ENCODE measurements at places on chromosomes 1 and 21.

DNA sequence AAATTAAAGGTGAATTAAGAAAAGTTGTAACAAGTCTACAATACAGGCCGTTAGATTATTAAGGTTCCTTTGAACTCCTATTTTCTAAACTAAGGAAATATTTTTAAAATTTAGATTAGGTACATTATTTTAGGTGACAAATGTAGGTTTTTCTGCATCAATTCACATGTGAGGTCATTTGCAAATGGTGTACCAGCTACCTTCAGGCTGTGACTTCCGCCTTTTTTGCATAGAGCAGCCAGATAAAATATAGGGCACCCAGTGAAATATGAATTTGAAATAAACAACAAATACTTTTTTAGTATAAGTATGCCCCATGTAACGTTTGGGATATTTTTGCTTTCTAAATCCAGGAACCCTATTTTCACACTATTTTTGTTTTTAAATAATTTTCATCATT lies 544.0 kb downstream of the LMO4 start:
- no peak for DNase-seq

GRCh38 chr1:29685387-29685786 lies 449.1 kb downstream of the PTPRU start:
- no peak for DNase-seq

- DNase-seq, result no peak
Measured at GRCh38 chr21:17786851-17787181, 32.3 kb downstream of the C21orf91 start.

- DNase-seq, result no peak
Measured at GRCh38 chr21:45487891-45488600, 54.2 kb downstream of the SLC19A1 start.

DNA sequence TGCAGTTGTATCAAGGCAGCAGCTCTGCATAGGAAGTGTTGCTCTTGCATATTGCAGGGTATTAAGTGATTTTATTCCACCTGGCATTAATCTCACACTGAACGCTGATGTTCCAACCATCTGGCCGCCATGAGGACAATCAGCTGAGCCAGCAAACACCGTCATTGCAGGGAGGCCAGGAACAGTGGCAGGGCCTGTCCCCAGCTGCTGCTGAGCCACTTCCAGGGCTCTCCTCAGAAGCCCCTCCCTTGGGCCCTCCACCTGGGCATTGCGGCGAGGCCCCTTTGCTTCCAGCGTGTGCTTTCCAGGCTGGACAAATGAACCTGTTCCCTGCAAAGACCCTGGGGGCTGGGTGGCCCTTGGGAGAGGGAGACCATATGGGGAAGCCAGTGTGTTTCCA lies 171.6 kb upstream of the C1orf174 start:
- DNase-seq, result no peak

DNA sequence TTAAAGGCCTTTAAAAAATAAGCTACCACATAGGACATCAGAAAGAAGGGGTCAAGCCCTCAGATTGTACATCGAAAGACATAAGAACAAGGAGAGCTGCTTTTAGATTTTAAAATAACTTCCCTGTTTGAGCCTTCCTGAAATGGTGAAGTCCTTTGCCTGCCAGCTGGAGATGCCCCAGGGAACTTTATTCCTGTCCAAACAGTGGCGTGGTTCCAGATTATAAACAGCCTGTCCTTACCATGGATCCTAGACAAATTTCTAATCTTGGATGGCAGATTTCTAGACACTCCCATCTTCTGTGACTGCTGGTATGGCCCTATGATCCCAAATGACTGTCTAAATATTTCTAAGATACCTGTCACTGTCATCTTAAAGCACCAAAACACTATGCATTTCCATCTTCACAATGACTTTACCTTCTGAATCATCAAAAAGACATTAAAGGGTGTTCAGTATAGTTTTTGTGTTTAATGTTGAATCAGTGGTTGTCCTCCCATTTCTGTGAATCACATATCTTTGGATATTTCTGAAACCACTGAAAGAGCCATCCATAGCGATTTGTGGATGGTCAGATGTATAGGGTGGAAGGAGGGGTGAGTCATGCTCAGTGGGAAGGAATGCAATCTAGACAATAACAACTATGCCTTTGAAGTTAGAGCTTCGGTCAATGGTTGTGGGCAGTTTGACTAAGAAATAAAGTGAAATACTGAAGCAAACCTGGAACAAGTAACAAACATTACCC lies 23.2 kb downstream of the ILDR2 start:
- no peak for DNase-seq

DNA sequence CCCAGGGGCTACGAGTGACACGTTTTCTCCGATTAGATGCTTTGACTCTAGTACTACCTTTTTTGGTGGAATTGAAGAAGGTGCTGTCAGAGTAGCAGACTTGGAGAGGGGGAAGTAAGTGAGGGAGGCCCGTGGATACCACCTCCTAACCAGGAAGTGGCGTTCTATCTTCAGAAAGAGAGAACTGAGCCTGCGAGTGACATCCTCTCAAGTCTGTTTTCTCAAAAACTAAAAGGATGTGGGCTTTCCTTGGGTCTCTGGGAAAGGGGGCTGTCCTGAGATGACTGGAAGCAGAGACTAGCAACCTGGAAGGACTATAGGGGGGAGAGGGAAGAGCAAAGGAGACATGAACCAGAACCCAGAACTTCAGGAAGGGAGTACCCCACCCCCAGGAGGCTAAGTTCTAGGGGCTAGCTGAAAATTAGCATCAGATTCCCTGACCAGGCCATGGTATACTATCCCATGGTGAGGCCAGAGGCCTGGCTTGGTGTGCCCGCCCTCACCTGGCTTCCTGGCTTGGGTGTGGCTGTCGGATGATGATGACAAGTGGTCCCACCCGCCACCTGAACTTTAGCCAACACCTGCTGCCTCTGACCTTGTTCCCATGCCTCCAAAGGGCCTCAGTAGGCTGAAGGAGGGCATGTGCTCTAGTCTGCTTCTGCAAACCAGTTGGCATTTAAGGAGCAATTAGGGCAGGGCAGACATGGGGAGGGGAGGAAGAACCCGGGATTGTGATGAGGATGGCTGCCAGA lies 49.1 kb downstream of the ATP2B4 start:
- no peak for DNase-seq

DNA sequence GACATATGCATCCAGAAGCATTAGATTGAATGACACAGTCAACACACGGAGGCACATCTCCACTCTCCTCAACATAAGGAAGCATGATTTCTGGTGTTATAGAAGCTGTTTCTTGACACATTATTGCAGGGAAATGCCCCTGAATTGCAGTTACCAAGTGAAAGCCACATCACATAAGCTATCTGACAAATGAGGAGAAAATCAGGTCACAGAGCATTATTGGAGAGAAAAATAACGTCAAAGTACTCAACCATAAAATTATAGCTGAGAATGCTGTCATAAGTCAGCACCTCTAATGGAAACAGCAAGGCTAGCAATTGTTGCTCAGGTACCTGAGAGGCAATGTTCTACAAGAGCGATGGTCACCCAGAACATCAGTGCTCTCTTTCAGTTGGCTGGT lies 169.9 kb upstream of the PALMD start:
- DNase-seq, result no peak

DNA sequence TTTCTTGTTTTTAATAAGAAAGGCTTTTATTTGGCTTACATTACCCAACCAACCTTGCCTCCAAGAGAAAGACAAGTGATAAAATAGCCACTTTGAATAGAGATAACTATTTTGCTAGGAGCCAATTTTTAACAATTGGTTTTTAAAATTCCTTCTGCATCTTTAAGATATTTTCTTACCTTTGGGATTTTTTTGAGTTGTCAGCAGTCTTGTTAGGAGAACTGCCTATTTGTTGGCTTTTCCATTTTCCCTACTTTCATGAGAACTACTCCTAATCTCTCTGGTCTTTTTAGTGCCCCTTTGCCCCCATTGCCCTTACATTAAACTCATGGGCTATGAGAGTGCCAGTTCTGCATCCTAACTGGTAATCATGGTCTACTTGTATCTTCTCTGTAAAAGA lies 38.1 kb upstream of the EPS15 start:
- DNase-seq, result no peak

DNA sequence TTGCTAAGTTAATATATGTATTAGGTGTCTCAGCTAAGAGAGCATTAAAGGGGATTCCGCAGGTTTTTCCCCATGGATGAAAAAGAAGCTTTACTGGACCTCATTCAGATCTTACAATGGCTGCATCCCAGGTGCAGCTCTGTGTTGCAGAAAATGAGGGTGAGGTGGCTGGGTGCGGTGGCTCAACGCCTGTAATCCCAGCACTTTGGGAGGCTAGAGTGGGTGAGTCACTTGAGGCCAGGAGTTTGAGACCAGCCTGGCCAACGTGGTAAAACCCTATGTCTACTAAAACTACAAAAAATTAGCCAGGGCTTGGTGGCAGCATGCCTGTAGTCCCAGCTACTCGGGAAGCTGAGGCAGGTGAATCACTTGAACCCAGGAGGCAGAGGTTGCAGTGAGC lies 58.5 kb upstream of the MORC3 start:
- DNase-seq, result no peak

GRCh38 chr1:9326596-9326995 lies 33.9 kb downstream of the SPSB1 start:
- DNase-seq, result no peak

DNA sequence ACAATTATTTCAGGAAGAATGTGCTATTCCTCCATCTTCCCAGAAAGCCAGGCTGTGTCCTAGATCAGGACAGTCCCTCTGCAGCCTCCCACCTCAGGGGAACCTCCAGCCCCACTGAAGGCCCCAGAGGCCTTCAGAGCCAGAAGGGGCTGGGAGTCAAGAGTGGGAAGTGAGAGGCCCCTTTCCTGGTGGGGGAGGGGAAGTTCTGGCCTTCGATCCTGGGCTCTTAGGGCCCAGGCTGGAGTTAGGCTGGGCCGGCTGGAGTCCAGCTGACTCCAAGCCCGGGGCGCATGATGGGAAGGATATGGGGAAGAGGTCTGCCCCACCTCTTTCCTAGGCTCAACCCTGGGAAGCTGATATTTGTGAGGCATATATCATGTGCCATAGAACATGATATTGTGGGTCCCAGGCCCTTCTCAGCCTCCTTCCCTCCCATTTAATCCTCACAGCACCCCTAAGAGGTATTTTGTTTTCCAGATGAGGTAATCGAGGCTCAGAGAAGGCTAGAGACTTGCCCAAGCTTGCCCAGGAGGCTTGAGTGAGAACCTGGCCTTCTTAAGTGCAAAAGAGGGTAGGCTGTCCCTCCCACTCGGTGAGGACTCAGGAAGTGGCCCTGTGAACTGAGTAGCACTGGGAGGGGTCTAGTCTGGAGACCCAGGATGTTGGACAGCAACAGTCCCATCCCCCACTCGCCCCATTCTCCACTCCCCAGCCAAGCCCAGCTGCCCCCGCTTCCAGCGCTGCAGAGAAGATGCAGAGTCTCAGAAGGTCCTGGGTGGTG lies 18.6 kb upstream of the HSPG2 start:
- DNase-seq, result no peak
